ENCODE measurements at places on chromosomes 7 and 10.

DNA sequence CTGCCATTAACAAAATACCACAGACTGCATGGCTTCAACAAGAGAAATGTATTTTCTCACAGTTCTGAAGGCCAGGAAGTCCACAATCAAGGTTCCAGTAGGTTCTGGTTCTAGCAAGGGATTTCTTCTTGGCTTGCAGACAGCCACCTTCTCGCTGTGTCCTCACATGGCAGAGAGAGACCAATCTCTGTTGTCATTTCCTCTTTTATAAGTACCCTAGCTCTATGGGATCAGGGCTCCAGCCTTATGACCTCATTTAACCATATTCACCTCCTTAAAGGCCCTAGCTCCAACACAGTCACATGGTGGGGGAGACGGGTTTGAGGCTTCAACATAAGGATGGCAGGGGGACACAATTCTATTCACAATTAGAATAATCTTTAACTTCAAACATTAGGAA lies 23.6 kb downstream of the ABI1 start:
- no peak for DNase-seq

DNA sequence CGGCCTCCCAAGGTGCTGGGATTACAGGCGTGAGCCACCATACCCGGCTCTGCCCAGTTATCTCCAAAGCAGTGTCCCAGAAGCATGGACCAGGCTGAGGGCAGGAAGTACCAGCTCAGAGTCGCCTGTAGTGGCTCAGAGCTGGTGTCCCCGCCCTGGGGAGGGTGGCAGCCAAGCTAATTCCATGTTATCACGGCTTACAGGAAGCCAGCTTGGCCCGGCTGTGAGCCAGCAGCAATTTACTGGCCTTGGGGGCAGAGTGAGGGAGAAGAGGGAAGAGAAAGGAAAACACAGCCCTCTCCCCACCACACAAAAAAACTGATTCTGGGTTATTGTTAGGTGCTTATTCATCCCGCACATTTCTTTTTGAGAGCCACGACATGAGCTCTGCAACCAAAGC lies 88.1 kb downstream of the HIP1 start:
- no peak for DNase-seq

DNA sequence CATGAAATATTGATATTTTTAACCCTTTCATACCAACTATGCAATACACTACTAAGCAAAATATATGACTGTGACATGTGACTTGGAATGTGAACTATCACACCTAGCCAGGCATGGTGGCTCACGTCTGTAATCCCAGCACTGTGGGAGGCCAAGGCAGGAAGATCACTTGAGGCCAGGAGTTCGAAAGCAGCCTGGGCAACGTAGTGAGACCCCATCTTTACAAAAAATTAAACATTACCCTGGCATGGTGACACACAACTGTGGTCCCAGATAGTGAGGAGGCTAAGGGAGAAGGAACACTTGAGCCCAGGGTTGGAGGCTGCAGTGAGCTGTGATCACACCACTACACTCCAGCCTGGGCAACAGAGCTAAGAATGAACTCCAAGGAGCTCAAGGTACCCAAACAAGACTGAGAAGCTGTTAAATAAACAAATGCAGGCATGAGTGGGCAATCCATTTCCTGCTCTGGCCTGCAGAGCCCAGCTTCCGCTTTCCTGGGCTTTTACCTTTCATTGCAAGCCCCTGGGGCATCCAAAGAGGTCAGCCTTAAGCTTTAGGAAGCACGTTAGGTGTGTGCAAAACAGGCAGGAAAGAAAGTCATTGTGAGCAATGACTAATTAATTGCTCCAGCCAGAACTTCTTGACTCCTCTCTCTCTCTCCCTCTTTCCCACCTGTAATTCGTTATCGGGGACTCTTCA lies 162.1 kb upstream of the FOXK1 start:
- no peak for DNase-seq

GRCh38 chr7:139704308-139704879 lies 73.4 kb downstream of the HIPK2 start:
- no peak for DNase-seq

DNA sequence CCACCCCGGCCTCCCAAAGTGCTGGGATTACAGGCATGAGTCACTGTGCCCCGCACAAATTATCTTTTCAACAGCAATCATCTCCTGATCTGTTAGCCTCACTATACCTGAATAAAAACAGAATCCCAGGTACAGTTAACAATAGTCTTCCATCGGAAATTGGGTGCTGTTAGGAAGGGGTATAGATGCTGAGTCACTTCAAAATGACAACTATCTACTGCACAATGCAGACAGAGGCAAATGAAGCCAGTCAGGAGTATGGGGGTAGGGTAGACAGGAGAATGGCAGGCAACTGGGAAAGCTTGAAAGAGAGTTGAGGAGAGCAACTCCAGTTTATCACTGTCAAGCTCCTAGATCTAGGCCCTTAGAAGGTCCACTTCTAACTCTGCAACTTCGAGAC lies 40.3 kb downstream of the LBX1 start:
- DNase-seq: no peak

- DNase-seq: no peak
Measured at GRCh38 chr7:151157645-151158329, 9.7 kb downstream of the GBX1 start.

DNA sequence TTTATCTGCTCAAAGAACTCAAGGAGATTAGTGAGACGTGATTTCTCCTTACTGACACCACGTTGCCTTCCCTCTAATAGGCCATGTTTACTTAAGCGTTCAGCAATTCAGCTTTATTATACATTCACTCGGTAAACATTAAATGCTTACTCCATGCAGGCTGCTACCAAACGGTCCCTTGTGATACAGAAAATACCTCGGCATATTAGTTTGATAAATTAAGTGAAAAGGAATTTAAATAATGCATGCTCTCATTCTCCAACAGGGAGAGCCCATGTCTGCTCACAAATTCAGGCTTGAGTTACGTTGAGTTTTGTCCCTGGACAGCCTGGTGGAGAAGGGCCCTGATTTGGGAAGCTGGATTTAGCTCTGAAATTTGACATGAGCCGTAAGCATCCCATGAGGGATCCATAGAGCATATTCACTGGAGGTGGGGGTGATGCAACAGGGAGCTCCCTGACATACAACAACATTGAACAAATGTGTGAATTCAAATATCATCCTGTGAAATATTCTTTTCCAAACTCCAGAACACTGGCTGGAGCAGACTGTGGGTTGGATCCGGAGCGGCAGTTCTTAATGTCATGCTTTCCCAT lies 86.3 kb downstream of the TBXAS1 start:
- no peak for DNase-seq

DNA sequence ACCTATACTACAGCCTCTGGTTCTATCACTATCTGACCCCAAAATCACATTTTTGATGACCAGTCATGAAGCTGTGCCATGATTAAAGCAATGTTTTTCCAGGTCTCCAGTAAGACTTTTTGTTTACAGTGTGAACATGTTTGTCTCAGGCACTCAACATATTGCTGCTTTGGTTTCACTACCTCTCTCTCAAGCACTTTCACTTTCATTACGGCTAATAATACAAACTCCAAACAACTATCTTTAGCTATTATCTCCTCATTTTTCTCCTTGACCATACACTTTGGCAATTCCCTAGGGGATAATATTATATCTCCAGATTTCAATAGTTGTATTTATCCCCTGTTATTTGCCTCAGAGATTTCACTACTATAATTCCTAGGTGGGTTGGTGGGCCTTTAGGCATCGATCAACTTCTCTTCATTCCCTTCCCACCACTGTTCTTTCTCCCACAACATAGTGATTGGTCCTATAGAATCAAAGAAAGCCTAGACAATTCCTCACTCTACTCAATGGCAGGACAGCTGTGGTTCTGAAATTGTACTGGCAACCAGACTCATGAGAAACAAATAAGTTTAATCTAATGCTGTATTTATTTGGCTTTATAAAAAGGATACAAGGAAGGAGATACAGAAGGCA lies 261.4 kb upstream of the ZWINT start:
- no peak for DNase-seq

- no peak for DNase-seq
Measured at GRCh38 chr7:21675255-21675654, 132.4 kb downstream of the DNAH11 start.

DNA sequence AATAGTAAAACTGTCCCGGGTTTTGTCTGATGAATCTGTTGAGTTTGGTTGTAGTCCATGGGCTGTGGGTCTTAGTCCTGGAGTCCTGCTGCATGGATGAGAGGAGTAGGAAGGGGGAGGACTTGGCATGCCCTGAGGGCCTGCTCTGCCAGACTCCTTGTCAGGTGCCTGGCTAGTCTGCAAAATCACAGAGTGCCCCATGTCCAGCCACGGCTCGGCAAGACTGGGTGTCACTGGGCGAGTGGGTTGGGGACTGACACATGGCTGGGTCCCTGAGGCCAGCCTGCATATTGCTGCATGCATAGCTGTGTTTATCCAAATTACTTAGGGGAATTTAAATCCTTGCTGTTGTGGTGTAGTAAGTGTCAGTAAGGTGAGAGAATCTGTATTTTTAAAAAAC lies 9.7 kb downstream of the MINDY4 start:
- DNase-seq: no peak

DNA sequence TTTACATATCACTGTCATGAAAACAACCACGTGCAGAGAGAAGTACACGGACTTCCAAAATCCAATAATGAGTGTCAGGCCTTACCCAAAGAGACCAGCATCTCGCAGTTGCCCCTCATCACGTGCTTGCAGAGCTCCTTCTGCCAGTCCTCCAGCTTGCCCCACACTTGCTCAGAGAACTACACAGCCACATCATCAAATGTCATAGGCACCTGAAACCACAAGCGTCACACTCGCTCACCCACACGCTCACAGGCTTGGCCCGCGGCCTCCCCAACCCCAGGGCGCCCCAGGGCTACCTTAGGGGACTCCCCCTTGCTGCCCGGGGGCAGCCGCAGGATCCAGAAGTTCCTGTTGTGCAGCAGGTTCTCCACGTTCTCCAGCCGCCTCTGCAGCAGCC lies 123.4 kb upstream of the ZNF746 start:
- DNase-seq: no peak

- no peak for DNase-seq
Measured at GRCh38 chr10:80284522-80284921, 4.9 kb downstream of the MAT1A start.

DNA sequence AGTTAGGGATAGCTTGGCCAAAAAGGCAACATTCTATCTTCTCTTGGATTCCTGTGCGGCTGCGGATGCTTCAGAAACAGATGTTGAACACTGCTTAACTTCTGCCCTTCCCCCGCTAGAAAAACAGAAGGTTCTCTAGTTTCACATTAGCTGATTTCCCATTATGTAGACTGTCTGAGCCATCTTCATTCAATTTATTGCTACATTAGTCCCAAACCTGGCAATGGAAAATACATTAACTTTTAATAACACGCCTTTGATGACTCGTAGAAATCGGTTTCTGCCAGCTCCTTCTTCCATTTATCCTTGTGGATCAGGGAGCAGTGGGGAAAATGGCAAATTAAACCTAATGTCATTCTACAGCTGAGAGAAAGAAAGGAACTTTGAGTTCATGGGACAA lies 119.9 kb downstream of the SLC16A9 start:
- no peak for DNase-seq

GRCh38 chr10:29968585-29968984 lies 90.8 kb downstream of the JCAD start:
- DNase-seq: no peak

GRCh38 chr7:156029460-156030007 lies 217.3 kb upstream of the SHH start:
- no peak for DNase-seq

DNA sequence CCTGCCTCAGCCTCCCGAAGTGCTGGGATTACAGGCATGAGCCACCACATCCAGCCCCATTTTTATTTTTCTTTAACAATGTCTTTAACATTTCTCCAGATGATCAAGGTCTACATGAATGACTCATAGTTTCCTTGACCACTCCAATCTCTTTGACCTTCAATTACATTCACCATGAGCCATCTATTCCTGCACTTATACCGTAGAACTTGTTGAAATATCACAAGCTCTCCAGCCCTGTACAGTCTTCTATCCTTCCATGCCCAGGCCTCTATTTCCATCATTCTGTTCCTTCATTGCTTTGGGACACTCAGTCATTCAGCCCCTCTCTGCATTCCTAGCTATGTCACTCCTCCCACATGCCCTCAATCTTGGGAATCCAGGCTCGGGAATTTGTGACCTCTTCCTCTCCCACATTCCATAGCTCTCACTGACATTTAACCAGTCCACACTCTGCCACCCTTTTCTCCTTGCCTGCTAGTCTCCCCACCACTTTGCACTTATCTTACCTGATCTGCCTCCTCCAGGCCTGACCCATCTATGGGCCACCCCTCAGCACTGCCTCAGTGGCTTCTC lies 151.8 kb upstream of the STK17A start:
- DNase-seq: no peak

DNA sequence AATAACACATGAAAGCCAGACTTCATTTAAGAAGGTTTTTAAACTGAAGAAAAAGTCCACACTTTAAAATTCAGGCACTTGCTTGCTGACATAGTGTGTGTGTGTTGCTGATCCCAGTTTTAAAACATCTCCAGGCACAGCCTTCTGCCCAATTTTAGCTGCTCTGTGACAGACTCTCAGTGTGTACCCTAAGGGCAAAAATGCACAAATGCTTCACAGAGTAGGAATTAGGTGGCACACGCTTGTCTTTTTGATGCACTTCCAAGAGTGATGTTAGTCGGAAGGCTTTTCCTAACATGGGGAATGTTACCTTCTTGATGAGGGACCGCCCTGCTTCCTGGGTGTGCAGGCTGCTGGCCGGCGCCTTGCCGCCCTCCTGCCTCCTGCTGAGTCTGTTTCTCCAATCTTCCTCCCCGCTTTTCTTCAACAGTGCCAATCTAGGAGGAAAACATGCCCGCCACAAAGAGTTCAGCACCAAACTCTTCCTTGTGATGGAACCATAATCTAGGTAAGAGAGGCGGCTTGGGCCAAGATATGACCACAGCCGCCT lies 122.3 kb downstream of the SVIL start:
- no peak for DNase-seq

- DNase-seq: no peak
Measured at GRCh38 chr7:138974675-138975292, 6.4 kb downstream of the KIAA1549 start.

DNA sequence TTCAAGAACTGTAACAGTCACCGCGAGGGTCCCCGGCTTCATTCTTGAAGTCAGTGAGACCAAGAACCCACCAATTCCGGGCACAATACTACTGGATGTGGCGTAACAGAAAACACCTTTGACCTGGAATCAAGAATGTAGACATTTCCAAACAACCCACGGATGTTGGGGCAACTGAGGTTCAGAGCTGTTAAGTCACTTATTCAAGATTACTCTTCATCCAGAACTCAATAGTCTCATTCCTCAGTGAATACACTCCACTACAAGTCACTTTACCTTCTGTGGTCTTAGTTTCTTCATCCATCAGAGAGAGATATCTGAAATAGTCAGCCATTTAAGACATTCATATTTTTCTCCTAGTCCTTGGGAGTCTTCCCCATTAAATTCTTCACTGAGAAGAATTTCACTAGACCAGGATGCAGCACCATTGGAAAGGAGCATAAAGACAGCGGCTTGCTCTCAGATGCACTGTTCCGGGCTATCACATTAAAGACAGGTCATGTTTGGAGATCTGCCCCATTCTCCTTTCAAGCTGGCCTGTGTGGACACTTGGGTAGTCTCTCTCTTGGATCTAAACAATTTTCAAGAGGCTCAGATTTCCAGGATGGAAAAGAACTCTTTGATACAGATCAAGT lies 32.3 kb upstream of the ARID5B start:
- DNase-seq: no peak

- DNase-seq: no peak
Measured at GRCh38 chr10:44006771-44007170, 358.1 kb upstream of the ZNF32 start.

Measured in hippocampal formation (tissue), 2 donors.